Upper lobe of right lung (tissue), 1 donor: ENCODE measurements at places on chromosomes 3 and 15. TPM values are rescaled to one million over a fixed set of nuclear protein-coding genes. Genes with fewer than 3 reads are reported as not detected.

DNA sequence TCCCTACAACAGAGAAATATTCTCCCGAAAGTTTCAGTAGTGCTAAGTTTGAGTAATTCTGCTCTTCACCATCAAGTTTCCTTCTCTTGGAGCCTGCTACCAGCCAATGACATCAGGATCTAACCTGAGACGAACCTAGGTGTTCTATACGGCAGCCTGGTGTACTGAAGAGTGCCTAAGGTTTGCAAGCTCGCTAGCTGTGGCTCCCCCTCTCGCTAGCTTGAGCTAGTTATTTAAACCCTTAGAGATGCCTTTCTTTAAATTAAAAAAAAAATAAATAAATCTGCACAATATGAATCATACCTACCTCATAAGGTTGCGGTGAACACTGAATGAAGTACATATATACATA lies 1.4 kb upstream of the COL8A1 start:
- H3K27ac ChIP-seq = peak overlapping the region; percentile 86
- no peaks in the 10 kb centered on the region for H3K36me3 ChIP-seq
- peak overlapping the region; percentile 62 for H3K4me3 ChIP-seq

- H3K27ac ChIP-seq = no peak overlapping the region
- no peak for DNase-seq
- no peaks in the 10 kb centered on the region for H3K36me3 ChIP-seq
- H3K27me3 ChIP-seq = no peaks in the 10 kb centered on the region
- no peaks in the 10 kb centered on the region for H3K4me1 ChIP-seq
- H3K4me3 ChIP-seq = no peak overlapping the region
These were observed 19.5 kb upstream of the PIK3CB start for GRCh38 chr3:138854204-138854603.

GRCh38 chr3:110752307-110752706 lies 319.3 kb upstream of the NECTIN3 start:
- H3K27ac ChIP-seq = no peak overlapping the region
- H3K4me3 ChIP-seq = no peak overlapping the region
- H3K36me3 ChIP-seq = no peaks in the 10 kb centered on the region
- H3K4me1 ChIP-seq = no peaks in the 10 kb centered on the region

GRCh38 chr15:88274553-88275460 lies 18.3 kb upstream of the NTRK3 start:
- no peaks in the 10 kb centered on the region for H3K4me1 ChIP-seq
- no peaks in the 10 kb centered on the region for H3K36me3 ChIP-seq
- H3K4me3 ChIP-seq = no peak overlapping the region
- peaks cover 11% of the 10 kb centered on the region for H3K27me3 ChIP-seq
- DNase-seq = peak; percentile 74
- H3K27ac ChIP-seq = no peak overlapping the region

GRCh38 chr3:112650482-112650881 lies 9.5 kb upstream of the CCDC80 start:
- H3K27ac ChIP-seq = no peak overlapping the region
- no peak overlapping the region for H3K4me3 ChIP-seq
- no peaks in the 10 kb centered on the region for H3K27me3 ChIP-seq
- no peaks in the 10 kb centered on the region for H3K36me3 ChIP-seq
- DNase-seq = no peak
- H3K4me1 ChIP-seq = peaks cover 4% of the 10 kb centered on the region

DNA sequence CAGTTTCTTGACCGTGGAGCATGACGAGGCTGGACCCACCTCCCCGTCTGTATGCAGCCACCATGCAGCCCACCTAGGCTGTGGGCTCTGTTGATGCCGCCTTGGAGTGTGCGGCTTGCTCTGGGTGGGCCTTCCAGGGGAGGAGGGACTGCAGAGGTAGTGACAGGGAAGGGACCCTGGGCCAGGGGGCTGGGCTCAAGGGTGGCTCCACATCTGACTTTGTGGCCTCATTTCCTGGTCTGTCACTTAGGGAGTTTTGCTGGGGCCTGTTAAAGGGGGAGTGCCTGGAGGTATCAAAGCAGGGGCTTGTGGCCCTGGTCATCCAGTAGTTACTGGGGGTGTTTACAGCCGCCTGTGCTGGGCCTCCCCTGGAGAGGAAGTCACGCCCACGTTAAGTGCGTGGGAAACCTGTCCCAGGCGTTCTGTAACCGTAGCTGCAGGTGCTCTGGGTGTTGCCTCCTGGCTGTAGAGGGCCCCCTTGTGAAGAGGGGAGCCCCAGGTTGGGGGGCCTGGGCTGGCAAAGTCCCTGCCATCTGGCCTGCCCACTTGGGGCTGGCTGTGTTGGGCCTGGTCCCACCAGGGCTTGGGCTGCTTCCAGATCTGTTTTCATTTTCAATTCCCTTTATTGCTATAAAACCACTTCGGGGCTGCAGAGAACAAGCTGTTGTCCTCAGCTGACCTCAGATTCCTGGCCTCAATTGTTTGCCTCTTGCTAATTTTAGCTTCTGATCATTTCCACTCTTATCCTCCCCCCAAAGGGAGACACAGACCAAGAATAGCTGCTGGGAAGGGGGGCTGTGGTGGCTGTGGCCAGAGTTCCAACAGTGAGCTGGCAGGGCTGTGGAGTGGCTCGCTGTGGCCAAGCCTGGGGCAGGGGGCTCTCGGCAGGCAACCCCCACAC lies 26.5 kb downstream of the KLF13 start:
- H3K4me3 ChIP-seq = peak overlapping the region; percentile 30
- H3K27ac ChIP-seq = peak overlapping the region; percentile 87
- peaks cover 100% of the 10 kb centered on the region for H3K4me1 ChIP-seq
- peaks cover 23% of the 10 kb centered on the region for H3K36me3 ChIP-seq
- H3K27me3 ChIP-seq = no peaks in the 10 kb centered on the region

GRCh38 chr15:73265536-73266153 lies 103.1 kb downstream of the HCN4 start:
- H3K36me3 ChIP-seq = peaks cover 24% of the 10 kb centered on the region
- DNase-seq = no peak
- no peak overlapping the region for H3K4me3 ChIP-seq
- no peak overlapping the region for H3K27ac ChIP-seq

GRCh38 chr3:10743366-10744097 lies 72.5 kb upstream of the SLC6A11 start:
- no peak for DNase-seq
- H3K36me3 ChIP-seq = no peaks in the 10 kb centered on the region
- peaks cover 23% of the 10 kb centered on the region for H3K27me3 ChIP-seq
- H3K4me1 ChIP-seq = peaks cover 6% of the 10 kb centered on the region
- no peak overlapping the region for H3K4me3 ChIP-seq
- H3K27ac ChIP-seq = no peak overlapping the region

GRCh38 chr3:136258199-136258598 lies 8.1 kb downstream of the PCCB start:
- no peak overlapping the region for H3K4me3 ChIP-seq
- no peak for DNase-seq
- H3K4me1 ChIP-seq = no peaks in the 10 kb centered on the region
- no peak overlapping the region for H3K27ac ChIP-seq
- peaks cover 70% of the 10 kb centered on the region for H3K36me3 ChIP-seq

- peak overlapping the region; percentile 85 for H3K4me3 ChIP-seq
- DNase-seq = no peak
- peaks cover 41% of the 10 kb centered on the region for H3K36me3 ChIP-seq
- H3K27me3 ChIP-seq = no peaks in the 10 kb centered on the region
- no peak overlapping the region for H3K27ac ChIP-seq
These were observed 1.5 kb downstream of the POLR2M start for GRCh38 chr15:57708047-57708446.

GRCh38 chr3:52250122-52250521 lies 4.6 kb downstream of the PPM1M start:
- no peak overlapping the region for H3K27ac ChIP-seq
- H3K4me1 ChIP-seq = peaks cover 22% of the 10 kb centered on the region
- DNase-seq = peak; percentile 16
- no peak overlapping the region for H3K4me3 ChIP-seq
- peaks cover 61% of the 10 kb centered on the region for H3K36me3 ChIP-seq

DNA sequence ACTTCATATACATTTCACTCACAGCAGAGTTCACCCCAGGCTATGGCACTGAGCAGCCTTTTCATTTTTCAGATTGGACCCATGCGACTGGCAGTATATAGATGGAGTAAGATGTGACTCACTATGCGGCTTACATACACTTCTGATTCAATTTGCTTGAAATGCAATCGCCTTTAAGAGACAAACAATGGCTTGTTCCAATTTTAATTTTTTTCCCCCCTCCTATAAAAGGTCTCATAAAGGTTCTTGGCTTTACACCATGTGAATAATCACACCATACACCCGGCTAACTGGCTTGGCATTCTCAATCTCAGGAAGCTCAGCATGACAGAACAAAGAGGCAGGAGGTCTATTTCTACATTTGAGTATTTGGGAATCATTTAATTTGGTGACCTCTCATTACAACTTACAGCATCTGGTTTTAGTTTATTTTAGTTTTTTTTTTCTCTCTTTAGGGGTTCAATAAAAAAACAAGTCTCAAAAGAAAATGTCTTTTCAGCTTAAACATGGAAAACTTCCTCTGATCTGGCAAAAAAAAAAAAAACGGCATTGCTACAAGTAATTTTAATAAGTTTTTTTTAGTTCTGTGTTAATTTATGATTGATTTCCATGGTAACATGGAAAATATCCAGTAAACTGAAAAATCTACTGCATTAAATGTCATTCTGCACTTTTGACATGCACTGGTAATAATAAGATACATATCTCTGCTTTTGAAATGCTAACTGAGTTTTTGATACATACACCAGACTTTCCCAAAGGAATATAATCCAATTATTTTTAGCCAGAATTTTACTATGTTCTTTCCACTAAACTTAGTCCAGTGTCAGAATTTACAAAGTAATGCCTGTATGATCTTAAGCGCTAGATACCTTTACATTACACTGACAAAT lies 38.8 kb downstream of the GADL1 start:
- no peak for DNase-seq
- no peaks in the 10 kb centered on the region for H3K4me1 ChIP-seq
- H3K36me3 ChIP-seq = no peaks in the 10 kb centered on the region
- no peaks in the 10 kb centered on the region for H3K27me3 ChIP-seq
- no peak overlapping the region for H3K27ac ChIP-seq

DNA sequence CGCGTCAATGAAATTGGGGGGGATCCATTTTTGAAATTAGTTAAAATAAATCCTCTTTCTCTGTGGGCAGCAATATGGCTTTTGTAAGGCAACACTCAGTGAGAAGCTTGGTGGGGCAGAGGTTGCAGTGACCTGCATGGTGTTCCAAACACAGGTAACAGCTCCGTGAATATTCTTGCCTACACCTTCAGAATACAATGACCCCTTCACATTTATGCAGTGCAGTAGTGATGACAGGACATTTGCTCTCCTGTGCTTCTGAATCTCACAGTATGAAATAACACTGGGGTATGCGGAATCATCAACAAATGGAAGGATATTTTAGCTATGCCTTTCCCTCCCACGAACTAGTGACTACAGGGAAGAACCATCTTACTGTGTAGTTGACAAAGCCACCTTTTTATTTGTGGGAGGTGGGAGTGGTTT lies 6.9 kb downstream of the AHSG start:
- DNase-seq = no peak
- no peak overlapping the region for H3K4me3 ChIP-seq
- peaks cover 20% of the 10 kb centered on the region for H3K27me3 ChIP-seq
- no peaks in the 10 kb centered on the region for H3K36me3 ChIP-seq
- no peaks in the 10 kb centered on the region for H3K4me1 ChIP-seq

- H3K4me3 ChIP-seq = no peak overlapping the region
- peaks cover 37% of the 10 kb centered on the region for H3K36me3 ChIP-seq
- no peak overlapping the region for H3K27ac ChIP-seq
- no peak for DNase-seq
- H3K27me3 ChIP-seq = no peaks in the 10 kb centered on the region
These were observed 47.9 kb downstream of the ATP2C1 start for GRCh38 chr3:130941793-130942192.

DNA sequence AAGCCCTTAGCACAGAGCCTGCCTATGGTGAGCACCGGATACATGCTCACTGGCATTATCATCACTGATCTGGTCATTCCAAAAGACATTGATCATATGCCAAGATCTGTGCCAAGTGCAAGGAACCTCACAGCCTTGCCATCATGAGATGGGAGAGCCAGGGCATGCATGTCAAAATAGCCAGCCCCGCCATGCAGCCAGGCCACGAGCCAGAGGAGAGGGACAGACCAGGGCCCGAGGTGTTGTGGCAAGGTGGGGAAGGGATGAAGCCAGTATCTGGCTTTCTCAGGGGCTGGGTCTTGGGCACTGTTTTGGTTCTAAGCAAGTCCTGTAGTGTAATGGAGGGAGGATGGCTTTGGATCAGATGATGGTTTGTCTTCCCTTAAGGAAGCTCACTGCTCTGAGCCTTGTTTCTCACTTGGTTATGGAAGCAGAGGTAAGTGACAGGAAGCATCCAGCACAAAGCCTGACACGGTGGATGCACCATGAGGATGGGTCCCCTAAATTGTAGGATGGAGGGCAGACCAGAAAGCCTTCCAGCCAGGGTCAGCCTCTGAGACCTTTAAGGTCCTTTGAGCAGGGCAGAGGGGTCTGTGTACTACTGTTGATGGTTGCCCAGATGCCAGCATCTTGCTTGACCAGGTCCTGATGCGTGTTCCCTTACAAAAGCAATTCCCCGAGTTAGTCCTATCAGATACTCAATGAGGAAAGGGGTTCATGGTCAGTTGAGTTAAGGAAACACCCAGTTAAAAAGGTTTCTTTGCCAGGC lies 247.7 kb upstream of the TLE3 start:
- H3K27ac ChIP-seq = no peak overlapping the region
- H3K27me3 ChIP-seq = no peaks in the 10 kb centered on the region
- peak; percentile 44 for DNase-seq
- H3K4me1 ChIP-seq = peaks cover 9% of the 10 kb centered on the region

DNA sequence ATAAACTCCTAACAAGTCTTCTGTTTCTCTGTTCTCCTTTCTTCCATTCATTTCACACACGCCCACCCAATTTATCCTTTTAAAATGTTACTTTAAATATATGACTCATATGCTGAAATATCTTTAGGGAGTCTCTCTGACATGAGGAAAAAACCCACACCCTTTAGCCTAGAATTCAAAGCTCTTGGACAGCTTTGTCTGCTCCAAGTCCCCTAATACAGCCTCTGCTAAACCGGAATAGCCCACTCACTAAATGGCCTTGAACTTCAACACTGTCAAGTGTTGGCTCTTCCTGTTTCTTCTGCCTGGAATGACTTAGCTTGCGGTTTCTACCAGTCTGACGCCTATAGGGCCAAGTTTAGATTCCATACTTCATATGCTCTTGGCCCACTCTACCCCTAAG lies 3.3 kb upstream of the CD96 start:
- H3K4me1 ChIP-seq = peaks cover 6% of the 10 kb centered on the region
- H3K36me3 ChIP-seq = no peaks in the 10 kb centered on the region
- H3K27me3 ChIP-seq = no peaks in the 10 kb centered on the region
- DNase-seq = no peak

GRCh38 chr15:99326235-99326634 lies 75.0 kb downstream of the LRRC28 start:
- DNase-seq = no peak
- no peaks in the 10 kb centered on the region for H3K36me3 ChIP-seq
- no peak overlapping the region for H3K27ac ChIP-seq
- no peaks in the 10 kb centered on the region for H3K4me1 ChIP-seq
- no peak overlapping the region for H3K4me3 ChIP-seq

The MKRN2OS gene
- not detected for total RNA-seq

The KCNAB1 gene
- total RNA-seq = 3.2 TPM

The SMCO1 gene
- not detected for total RNA-seq

The ACKR2 gene
- total RNA-seq = 5.2 TPM

The FAM107A gene
- total RNA-seq = 91.5 TPM

The CACNA2D3 gene
- total RNA-seq = 7.3 TPM

The ZNF445 gene
- 19.8 TPM for total RNA-seq

The C3orf80 gene
- 1.3 TPM for total RNA-seq

The C3orf52 gene
- 20.1 TPM for total RNA-seq

The CAMK2N2 gene
- not detected for total RNA-seq

The GRAMD2A gene
- 27.4 TPM for total RNA-seq

The MORC1 gene
- not detected for total RNA-seq

The TTC21A gene
- total RNA-seq = 11.6 TPM

The GCSAM gene
- 0.90 TPM for total RNA-seq

The STRIT1 gene
- total RNA-seq = not detected

The ANKRD34C gene
- total RNA-seq = not detected

The GOLGA8M gene
- 3.0 TPM for total RNA-seq
